ENCODE measurements at places on chromosomes 2 and 18.

DNA sequence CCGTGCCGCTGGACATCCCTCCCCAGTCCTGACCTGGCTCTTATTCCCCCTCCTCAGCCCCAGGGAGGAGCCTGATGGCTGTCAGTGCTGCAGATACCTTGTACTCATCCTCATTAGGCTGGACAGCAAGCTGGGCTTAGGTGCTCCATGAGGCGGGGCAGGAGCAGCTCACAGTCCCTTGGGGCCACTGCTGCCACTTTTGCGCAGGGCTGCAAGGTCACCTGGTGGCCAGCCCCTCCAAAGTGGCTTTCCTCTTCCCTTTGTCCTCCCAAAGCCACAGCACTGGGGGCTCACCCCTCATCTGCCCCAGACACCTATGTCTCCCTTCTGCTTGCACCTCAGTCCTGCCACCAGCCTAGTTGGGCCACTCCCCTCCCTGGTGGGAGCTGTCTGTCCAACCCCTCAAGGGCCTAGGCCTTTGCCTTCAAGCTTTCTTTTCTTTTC is 60.8 kb downstream of the FAM168B start:
- no peak for DNase-seq

GRCh38 chr2:236558993-236559978 is 10.3 kb upstream of the ACKR3 start:
- no peak for DNase-seq

DNA sequence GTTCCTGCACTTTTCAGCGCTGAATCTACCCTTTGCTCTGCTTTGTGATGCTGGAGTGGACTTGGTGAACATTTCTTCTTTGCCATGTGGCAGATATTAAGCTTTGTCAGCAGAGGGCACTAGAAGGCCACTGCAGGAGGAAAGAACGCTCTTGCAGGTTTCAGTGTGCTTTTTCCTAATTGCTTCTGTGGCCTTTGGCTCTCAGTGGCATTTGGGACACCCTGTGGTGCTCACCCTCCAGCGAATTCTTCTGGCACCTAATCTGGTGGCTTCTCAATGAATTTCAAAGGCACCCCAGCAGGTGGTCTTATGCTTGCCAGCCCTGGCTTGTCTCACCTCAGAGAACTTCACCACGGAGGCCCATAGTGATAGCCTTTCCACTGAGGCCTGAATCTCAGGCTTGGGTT is 146.7 kb downstream of the MYO3B start:
- peak; percentile 9 for DNase-seq

DNA sequence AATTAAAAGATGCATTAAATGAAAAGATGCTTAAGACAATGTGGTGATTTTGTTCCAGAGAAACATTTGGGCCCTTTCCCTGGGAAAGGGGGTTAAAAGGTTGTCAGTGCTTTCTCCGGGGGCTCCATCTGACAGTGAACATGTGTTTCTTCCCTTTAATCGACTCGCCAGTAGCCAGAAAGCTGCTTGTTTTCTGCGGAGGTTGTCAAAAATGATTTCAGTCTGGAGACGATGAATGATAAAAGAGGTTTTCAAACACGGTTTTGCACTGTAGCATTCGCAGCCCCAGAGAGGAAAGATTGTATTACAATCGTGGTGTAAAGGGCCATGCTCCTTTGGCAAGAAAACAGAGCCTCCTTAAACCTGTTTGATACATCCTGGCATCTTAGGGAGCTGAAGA is 111.5 kb upstream of the MEIS1 start:
- DNase-seq, result no peak

DNA sequence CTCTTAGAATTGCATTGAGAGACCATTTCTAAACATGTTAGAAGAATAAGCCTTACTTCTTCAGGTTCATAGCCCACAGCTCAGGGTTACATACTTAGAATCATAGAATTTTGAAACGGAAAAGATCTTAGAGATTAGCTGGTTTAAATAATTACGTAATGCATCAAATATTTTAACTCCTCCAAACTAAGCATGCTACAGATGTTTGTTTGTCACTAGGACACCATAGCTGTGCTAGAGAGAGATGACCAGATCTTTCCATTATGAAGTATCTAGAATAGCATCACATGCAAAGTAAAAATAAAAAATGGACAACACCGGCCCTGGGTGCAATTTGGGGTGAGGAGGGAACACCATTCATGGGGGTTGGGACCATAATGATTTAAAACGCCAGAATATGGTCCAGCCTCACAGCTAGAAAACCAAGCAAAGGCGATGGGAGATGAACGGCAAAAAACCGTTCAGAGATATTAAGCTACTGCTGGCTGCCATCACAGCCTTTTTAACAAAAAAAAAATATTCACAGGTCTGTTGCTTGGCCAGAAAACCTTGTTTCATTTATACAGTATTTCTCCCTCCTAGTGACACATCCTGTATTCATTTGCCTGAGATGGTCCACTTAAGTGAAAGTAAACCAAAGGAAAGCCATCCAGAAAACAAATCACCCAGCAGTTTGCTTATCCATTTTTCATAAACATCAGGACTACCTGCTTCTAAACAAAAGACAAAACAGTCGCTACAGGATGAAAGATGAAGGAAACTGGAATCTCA is 94.2 kb downstream of the EPHA4 start:
- DNase-seq, result no peak

DNA sequence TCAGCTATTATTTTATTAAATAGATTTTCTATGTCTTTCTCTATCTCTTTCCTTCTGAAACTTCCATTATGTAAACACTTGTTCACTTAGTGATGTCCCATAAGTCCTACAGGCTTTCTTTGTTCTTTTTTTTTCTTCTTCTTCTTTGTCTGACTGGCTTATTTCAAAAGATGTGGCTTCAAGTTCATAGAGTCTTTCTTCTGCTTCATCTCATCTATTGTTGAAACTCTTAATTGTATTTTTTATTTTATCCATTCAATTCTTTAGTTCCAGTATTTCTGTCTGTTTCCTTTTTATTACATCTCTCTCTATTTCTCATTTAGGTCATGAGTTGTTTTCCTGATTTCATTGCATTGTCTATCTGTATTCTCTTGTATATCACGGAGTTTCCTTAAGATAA is 38.5 kb downstream of the BOD1L2 start:
- DNase-seq, result no peak

DNA sequence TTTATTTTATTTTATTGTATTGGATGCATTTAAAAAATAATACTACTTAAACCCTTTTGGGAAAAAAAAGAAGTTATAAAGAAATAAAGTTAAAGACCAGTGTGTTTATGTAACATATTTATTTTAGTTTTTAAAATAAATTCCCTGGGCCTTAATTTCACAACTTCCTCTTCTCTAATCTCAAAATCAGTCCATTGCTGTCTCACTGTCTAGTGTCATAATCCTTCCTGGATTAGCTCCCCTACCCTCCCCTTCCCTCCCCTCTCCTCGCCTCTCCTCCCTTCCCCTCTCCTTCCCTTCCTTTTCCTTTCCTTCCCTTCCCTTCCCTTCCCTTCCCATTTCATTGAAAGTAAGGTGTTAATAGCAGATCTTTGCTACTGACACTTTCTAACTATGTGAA is 40.3 kb upstream of the ZEB2 start:
- DNase-seq, result no peak

DNA sequence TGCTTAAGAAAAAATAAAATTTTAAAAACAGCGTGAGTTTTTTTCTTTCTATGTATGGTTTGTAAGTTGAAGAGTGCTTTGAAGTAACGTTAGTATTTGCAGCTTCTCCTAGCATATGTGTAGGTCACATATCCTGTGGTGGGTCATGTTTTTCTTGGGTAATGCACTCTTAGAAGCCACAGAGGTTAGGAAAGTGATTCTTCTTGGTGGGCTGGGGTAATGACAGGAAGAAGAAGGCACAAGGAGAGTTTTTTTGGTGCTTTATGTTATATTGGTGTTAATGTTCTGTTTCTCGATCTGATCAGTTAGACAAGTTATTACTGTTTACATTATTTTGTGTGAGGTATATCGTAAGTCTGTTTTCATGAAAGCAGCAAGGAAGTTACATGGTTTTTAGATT is 109.0 kb downstream of the ICA1L start:
- peak; percentile 8 for DNase-seq

DNA sequence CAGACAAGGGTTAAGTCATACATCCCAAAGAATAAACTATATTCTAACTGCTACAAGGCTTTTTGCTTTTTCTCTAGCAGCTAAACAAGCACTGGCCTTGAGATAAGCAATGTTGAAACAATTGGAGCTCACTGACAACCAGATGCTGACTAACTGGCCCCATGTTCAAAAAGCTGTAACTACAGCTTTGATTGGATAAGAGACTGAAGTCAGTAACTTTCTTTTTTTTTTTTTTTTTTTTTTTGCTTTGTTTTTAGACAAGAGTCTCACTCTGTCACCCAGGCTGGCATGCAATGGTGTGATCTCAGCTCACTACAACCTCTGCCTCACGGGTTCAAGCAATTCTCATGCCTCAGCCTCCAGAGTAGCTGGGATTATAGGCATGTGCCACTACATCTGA is 45.4 kb upstream of the TMEM163 start:
- no peak for DNase-seq

GRCh38 chr2:74777161-74777900 is 56.6 kb upstream of the HK2 start:
- no peak for DNase-seq

GRCh38 chr2:225995796-225996461 is 596.4 kb downstream of the NYAP2 start:
- DNase-seq, result no peak

GRCh38 chr18:27769152-27769551 is 407.8 kb downstream of the CDH2 start:
- no peak for DNase-seq

DNA sequence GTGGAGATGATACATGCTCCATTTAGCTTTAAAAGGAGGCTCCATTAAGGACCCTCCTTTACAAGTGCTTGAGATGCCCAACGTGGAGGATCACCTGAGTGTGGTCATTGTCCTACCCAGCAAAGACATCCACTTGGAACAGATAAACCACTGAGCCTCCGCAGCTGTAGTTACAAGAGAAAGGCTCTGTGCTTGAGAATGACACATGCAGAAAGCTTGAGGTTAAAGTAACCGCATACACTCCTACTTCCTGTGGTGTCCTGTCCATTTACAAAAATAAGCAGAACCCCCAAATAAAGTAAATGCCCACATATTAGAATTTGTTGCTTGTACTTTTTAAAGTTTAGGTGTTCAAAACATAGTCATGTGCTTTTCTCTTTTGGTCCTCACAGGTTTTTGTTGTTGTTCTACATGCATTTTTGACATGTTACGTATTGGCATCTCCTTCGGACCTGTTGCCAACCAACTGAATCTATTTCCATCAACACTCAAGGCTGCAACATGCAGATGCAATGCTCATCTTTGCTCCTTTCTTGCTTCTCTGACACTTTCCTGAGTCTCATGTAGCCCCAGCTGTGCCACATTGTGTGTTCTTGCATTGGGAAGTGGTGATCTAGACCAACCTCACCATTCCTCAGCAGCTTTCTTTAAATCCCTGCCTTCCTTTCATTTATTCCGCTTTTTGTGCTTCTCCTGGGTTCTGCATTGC is 56.0 kb downstream of the SERPINB7 start:
- DNase-seq, result no peak

GRCh38 chr2:47277187-47277586 is 122.1 kb upstream of the STPG4 start:
- DNase-seq, result no peak

- no peak for DNase-seq
Observed at GRCh38 chr2:189681203-189681602, 6.7 kb downstream of the ANKAR start.

- DNase-seq, result no peak
Observed at GRCh38 chr2:149329489-149330126, 779 bp upstream of the LYPD6 start.

- DNase-seq, result no peak
Observed at GRCh38 chr2:85668009-85668856, at the start of gene SFTPB. SFTPB (minus strand) TSS chr2:85668199; CDS start chr2:85668183, 16 bp downstream.

- no peak for DNase-seq
Observed at GRCh38 chr2:64599469-64599868, 54.2 kb downstream of the SERTAD2 start.

- DNase-seq, result no peak
Observed at GRCh38 chr18:74351354-74351753, 35.7 kb downstream of the C18orf63 start.

DNA sequence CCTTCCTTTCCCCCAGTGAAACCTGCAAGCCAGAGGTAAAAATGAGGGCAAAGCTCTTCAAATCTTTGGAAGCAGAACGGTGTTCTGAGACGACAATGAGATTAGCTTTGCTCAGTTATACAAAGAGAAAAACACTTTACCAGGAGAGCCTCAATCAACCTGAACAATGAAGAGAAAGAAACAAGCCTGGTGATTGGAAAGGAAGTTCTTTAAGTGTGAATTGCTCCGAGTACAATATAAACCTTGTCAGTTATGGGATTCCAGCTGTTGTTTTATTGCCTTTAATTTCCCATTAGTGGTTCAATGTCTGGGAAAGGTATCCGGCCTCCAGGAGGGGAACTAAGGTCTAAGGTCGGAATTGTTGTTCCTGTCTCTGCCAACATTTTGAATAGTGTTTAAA is 901.6 kb downstream of the EPHA4 start:
- no peak for DNase-seq

DNA sequence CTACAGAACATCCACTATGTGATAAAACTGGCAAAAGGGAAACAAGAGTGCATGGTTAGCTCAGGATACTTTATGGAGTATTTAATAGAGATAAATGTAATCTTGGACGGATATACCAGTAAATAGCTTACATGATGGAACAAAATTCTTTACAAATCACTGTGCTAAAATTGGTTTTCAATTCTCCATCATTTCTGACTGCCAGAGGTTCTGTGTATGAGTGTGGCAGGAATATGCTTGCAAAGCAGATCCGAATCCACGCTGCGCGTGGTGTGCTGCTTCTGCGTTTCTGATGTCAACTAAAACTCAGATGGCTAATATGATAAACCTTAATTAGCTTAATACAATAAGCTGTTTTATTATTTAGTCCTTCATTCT is 2.1 kb downstream of the ZNF532 start:
- no peak for DNase-seq

DNA sequence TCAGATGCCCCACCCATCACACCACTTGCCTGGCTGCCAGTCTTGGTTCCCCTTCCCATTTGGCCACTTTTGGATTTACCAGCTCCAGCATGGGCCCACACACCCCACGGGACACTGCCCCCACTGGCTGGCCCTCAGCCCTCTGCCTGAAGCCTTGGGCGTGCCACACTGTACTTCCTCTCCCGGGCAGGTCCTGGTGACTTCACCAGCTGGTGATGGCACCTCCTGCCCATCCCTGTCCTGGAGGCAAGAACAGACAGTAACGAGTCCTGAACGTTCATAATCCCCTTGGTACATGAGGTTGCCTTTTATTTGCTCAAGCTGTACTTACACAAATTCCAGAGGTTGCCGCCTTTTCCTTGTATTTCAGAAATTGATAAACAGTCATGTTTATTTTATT is 81.1 kb downstream of the TMEM17 start:
- DNase-seq, result no peak

- no peak for DNase-seq
Observed at GRCh38 chr2:101882769-101883307, 108.9 kb upstream of the IL1R2 start.

- DNase-seq, result no peak
Observed at GRCh38 chr2:67828066-67828465, 234.7 kb downstream of the C1D start.

All from central memory CD4-positive, alpha-beta T cell (primary cell).